ENCODE measurements at places on chromosomes 5 and 9. TPM values are rescaled to one million over a fixed set of nuclear protein-coding genes. Genes with fewer than 3 reads are reported as not detected.

- ATAC-seq = no peak
Observed at GRCh38 chr5:32031089-32031488, 143.0 kb downstream of the GOLPH3 start.

DNA sequence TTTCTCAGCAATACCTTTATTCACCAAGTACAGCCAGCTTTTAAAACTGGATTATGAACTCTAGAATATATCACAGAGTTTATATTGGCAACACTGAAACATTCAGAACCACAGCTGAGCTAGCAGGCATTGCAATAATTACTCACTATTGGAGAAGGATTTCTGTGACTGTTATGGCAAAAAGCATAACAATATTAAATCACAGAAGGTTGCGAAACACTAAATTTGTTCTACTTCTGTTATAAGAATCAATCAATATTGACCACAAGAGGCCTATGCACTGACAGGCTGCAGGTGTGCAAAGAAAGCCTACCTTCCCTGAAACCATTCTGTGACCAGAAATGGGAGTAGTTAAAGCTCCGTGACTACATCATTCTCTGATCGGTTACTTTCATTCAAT lies 59.2 kb downstream of the AP3B1 start:
- no peak for ATAC-seq

DNA sequence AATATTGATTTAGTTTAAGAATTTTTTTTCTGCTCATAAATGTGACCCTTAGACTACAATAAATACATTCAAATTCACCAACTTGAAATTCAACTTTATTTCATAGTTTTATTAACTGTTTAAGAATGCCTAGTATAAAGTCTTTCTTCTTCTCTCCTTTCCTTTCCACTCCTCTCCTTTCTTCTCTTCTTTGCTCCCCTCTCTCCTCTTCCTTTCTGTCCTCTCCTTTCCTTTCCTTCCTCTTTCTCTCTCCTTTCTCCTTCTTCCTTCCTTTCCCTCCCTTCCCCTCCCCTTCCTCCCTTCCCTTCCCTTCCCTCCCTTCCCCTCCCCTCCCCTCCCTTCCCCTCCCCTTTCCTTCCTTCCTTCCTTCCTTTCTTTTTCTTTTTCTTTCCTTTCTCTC lies 150.6 kb downstream of the FER start:
- no peak for ATAC-seq

- peak; percentile 7 for ATAC-seq
Observed at GRCh38 chr9:128421482-128421996, 882 bp downstream of the CERCAM start.

DNA sequence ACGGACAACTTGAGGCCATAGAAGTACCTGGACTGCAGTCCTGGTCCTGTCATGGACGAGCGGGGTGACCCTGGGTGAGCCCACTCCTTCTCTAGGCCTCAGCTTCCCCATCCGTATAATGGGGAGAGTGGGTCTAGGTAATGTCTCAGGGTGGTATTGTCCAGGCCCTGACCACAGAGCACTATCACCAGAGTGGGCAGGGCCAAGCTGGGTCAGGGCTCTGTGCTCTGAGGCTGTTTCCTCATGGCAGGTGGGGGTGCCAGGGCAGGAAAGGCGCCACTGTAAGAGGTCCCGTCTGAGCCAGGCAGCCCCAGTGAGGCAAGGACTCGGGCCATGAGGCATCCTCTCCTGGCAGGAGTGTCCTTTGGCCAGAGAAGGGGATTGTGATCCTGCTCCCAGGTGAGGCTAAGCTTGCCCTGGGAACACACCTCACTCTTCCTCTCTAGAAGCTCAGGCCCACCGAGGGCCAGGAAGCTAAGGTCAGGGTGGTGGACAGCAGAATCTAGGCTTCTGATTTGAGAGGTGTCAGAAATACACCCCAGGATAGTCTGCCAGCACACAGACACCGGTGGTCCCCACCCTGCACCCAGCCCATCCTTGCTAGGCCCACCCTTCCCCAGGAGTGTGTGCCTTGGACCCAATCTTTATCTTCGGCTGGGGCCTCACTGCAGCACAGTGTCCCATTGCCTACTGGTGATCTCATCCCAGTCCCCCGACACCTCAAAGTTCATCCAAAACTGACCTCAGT lies 1.5 kb upstream of the MYOZ3 start:
- no peak for ATAC-seq

DNA sequence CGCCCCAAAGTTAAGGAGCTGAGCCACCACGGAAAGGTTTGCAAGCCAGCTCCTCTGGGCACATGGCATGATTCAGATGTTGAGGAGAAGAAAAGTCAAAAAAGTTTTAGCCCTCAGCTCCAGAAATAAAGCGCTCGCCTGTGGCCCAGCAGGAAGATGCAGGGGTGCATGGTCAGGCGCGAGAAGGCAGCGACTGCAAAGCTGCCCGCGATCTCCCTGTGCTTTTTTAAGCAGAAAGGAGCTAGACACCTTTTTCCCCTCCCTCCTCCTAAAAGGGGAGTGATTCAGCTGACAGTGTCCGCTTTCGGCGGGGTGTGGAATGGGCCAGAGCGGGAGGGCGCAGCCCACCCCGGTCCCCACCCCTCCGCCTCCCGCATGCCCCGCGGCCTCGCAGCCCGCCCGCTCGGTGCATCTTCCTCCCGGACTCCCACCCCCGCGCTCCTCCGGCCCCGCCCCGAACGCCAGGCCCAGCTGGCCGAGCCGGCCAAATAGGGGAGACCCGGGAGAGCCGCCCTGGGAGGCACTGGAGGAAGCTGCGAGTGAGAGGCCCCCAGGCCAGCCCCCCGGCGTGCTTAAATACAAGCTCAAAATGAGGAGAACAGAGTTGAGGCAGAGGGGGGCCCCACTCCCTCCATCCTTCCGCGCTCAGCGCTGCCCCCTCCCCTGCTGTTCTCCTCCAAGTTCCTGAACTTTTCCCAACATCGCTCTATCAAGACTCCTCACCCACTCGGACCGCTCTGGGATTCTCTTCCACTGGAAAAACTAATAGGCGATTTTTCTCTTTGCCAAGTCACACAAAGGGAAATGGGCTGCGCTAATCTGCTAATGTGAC lies at the start of gene ADAMTS12:
Gene ADAMTS12 (minus strand): TSS at position 203 of the 832 bp plus-strand sequence. CDS start 134 bp downstream, at position 69.
- no peak for ATAC-seq

DNA sequence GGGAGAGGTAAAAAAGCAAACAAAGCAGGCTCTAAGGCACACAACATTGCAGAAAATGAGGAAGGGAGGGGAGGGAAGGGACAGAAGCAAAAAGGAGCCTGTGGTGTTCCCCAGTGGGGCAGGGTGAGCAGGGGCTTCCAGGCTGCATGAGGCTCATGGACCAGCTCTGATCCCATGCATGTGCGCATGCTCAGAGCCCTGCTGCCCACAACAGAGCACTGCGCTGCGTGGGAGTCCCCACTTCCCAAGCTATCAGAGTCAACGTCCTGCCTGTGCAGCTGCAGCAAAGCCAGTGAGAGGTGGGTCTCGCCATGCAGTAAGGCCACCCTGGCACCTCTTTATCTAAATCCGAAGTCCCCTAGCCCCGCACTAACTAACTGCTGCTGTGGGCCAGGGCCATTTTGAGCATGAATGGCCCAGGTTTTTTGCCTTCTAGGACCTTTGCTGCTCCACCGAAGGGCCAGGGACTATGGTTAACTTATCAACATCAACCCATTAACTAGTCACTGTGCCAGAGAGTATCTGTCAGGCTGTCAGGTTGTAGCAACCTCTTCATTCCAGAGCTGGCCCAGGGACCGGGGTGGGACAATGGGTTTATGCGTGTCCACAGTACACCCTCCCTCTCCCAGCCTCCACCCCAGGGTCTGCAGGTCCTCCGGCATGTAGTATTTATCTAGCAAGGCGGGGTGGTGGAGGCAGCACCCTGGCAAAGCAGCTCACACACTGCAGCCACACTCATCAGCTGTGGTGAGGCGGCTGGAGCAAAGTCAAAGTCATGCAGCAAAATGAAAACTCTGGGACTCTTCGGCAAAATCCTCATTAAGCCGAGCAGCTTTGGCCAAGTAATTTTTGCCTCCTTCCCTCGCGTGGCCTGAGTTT lies 123.6 kb downstream of the SAXO1 start:
- ATAC-seq = no peak

The DRD1 gene
- total RNA-seq = not detected

The HSD17B4 gene
- total RNA-seq = 164 TPM

All from esophagus mucosa (tissue), 1 donor.